HFF-Myc (cell line): ENCODE measurements at places on chromosomes 7 and 10.
A peak's percentile ranks its signal among the peaks of the same experiment; 100 is the strongest.

- DNase-seq = no peak
Observed at GRCh38 chr10:126090443-126090842, 194.1 kb downstream of the FANK1 start.

DNA sequence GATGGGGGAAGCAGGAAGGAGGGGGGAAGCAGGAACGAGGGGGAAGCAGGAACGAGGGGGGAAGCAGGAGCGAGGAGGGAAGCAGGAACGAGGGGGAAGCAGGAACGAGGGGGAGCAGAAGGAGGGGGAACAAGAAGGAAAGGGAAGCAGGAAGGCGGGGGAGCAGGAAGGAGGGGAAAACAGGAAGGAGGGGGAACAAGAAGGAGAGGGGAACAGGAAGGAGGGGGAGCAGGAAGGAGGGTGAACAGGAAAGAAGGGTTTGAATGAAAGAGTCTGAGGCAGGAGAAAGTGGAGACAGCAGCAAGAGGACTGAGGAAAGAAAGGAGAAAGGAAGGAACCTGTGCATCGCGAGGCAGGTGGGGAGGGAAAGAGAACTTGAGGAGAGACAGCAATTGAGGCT is 256.6 kb downstream of the PTEN start:
- DNase-seq = no peak

DNA sequence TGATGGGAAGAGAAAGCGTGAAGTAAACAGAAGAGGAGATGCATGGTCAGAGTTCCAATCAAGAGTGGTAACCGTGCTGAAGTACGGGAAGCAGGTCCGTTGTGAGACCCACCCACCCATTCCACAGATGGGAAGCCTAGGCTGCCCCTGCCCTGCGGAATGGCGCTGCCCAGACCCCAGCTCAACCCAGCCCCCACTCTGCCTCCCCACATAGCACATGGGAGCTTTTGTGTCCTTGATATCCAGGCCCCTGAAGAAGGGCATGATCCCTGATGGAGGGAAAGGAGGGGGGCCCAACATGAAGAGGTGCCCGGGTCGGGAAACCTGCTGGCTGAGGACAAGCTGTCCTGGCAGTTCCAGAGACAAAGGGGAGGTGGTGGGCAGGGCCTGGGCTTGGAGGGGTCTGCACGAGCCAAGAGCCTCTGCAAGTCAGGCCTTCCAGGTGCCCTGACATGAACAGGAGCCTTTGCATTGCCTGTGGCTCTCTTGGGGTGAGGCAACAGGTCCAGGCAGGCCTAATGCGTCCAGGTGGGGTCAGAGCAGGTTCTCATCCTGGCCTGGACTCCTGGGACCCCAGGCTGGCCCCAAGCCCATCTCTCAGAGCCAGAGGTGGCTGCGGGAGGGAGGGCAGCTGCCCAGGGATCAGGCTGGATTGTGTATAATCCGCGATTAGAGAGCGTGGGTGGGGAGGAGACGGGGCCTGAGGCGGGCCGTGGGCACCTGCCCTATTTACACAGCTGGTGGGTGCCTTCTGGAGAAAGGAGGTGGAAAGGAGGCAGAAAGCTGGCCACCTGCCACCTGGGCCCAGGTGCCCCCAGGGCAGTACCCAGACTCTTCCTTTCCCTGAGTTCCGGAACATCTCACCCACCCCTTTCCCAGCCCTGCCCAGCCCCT is 23.5 kb downstream of the YKT6 start:
- no peak for DNase-seq

GRCh38 chr10:22341190-22341925 is 3.9 kb upstream of the SPAG6 start:
- DNase-seq = no peak

- no peak for DNase-seq
Observed at GRCh38 chr7:132819648-132820047, 243.4 kb upstream of the PLXNA4 start.

DNA sequence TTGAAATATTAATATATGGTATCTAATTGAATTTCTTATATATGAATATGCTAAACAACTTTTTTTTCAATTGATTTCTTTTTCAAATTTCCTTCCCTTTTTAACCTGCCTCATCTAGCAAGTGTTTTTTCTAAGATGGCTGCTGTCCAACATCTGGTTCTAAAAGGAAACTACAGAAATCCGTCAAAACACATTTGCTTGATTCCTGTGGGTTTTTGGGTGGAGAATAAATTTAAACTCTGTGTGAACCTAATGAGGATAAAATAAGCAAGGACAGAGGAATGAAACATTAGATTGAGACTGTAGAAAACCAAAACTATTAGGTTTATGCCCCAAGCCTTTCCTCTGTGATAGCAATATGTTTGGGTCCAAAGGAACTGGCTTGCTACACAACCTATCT is 75.5 kb upstream of the STARD3NL start:
- peak; percentile 1 for DNase-seq

- no peak for DNase-seq
Observed at GRCh38 chr7:44180631-44181030, 8.6 kb downstream of the GCK start.
